ENCODE measurements at places on chromosomes 5 and 9.
A peak's percentile ranks its signal among the peaks of the same experiment; 100 is the strongest.

GRCh38 chr9:36036780-36037548 is at the start of gene RECK:
Gene RECK, plus strand, starts transcription at chr9:36036913. Its CDS starts 86 bp downstream, at chr9:36036999.
- DNase-seq = peak; percentile 68

GRCh38 chr5:79834754-79835714 is 145.4 kb downstream of the CMYA5 start:
- DNase-seq = no peak

GRCh38 chr5:134647750-134648424 is 698 bp upstream of the SEC24A start:
- no peak for DNase-seq

GRCh38 chr5:67246108-67246507 is 49.5 kb upstream of the CD180 start:
- DNase-seq = peak; percentile 54

GRCh38 chr5:167903243-167903642 is 388.2 kb upstream of the WWC1 start:
- DNase-seq = no peak

DNA sequence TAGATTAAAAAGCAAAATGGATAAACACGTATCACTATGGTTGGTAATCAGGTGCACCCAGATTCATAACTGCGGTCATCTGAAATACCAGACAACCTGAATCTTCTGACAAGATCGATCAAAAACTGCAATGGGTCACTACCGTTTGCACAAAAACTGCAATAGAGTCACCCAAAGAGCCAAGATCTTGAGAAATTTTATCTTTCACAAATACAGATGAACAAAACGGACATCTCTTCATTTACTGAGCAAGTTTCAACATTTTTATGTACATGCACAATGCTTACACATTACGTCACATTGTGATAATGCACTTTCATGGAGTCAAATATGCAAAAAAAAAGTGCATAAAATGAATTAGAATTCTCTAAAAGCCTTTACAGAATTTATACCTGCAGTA is 18.6 kb downstream of the PRKAA1 start:
- DNase-seq = no peak

- DNase-seq = no peak
Observed at GRCh38 chr9:82202808-82203207, 214.2 kb downstream of the SPATA31D1 start.

DNA sequence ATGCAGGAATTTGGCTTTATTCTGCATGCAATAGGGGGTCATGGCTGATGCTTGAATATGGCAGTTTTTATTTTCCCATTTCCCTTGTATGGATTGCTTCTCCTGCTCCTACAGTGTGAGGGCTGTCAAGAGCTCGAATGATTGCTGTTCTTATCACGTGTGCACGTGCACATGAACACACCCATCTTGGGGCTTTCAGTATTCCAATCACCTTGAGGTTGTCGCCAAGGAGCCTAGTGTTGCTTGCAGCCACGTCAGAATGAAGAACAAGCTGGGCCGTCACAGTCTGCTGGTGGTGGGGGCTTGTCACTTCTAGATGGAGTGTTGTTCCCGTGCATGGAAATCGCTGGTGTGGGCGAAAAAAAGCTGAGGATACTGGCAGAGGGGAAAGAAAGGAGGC is 219.4 kb upstream of the GLRA1 start:
- DNase-seq = no peak

- no peak for DNase-seq
Observed at GRCh38 chr5:65441800-65442199, 39.9 kb downstream of the ADAMTS6 start.

- no peak for DNase-seq
Observed at GRCh38 chr5:181229996-181230395, 6.9 kb downstream of the TRIM41 start.

All from COR-L47 (cell line).